ENCODE measurements at places on chromosomes 16 and 17. TPM values are rescaled to one million over a fixed set of nuclear protein-coding genes. Genes with fewer than 3 reads are reported as not detected.
A peak's percentile ranks its signal among the peaks of the same experiment; 100 is the strongest.

- peaks cover 48% of the 10 kb centered on the region for H3K4me1 ChIP-seq
- peak overlapping the region; percentile 94 for H3K4me3 ChIP-seq
- peaks cover 4% of the 10 kb centered on the region for H3K36me3 ChIP-seq
- no peak for DNase-seq
Observed at GRCh38 chr16:58734459-58734787, 307 bp upstream of the GOT2 start.

DNA sequence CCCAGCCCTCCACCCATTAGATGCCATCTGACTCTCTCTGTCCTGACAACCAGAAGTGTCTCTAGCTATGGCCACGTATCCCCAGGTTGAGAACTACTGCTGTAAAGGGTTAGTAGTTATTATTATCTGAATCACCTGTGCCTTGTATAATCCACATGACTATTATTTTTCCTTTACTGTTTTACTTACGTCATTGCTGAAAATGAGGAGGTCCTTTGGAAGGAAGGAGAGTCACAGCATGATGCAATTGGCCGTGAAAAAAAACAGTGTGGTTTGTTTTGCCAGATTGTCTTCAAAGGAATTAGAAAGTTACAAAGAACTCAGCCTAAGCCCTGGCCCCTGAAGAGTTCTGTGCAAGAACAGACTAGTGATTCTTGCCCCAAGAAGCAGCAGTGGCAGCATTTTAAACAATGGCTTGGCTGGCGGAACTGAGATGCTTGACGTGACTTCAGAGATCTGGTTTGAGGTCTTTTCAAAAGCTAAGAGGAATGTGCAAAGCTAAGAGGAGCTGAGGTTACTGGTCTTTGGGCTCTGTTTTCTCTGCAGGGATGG is 413.3 kb upstream of the EEF2KMT start:
- no peak overlapping the region for H3K27ac ChIP-seq
- H3K4me1 ChIP-seq: no peaks in the 10 kb centered on the region
- no peak for DNase-seq
- 0 out of 2 replicates have a peak, but pooled peaks cover 2% of the 10 kb centered on the region for H3K27me3 ChIP-seq
- no peaks in the 10 kb centered on the region for H3K36me3 ChIP-seq

DNA sequence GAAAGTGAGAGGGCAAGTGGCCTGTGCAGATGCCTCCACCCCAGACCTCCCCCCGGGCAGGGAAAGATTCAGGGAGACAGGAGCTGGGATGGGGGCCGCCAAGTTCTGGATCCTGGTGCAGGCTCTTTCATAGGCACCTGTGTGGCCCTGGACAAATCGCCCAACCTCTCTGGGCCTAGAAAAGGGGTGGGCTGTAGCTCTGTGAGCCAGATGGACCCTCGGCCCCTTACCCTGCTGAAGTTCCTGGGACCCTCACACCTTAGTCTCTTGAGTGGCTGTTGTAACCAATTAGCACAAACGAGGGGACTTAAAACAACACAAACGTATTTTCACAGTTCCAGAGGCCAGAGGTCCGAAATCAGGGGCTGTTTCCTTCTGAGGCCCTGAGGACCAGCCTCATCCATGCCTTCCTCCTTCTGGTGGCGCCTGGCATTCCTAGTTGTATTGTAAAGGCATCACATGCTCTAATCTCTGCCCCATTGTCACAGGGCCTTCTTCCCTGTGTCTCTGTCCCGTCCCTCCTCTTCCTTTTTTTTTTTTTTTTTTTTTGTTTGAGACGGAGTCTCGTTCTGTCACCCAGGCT is 352.6 kb downstream of the SEC14L1 start:
- no peak for DNase-seq
- H3K27me3 ChIP-seq: no peaks in the 10 kb centered on the region
- H3K4me1 ChIP-seq: no peaks in the 10 kb centered on the region
- H3K27ac ChIP-seq: no peak overlapping the region
- H3K4me3 ChIP-seq: no peak overlapping the region

GRCh38 chr16:27202923-27203506 is 311 bp upstream of the KDM8 start:
- no peak for DNase-seq
- H3K4me1 ChIP-seq: peaks cover 37% of the 10 kb centered on the region
- H3K4me3 ChIP-seq: peak overlapping the region; percentile 67
- peak overlapping the region; percentile 97 for H3K27ac ChIP-seq

GRCh38 chr17:69909389-69909788 is 165.6 kb upstream of the KCNJ16 start:
- H3K27me3 ChIP-seq: no peaks in the 10 kb centered on the region
- DNase-seq: no peak
- no peak overlapping the region for H3K27ac ChIP-seq

Gene IKZF3
- not detected for total RNA-seq
